Anterior cingulate cortex (tissue), 58 donors: ENCODE measurements at places on chromosomes 4 and X.

DNA sequence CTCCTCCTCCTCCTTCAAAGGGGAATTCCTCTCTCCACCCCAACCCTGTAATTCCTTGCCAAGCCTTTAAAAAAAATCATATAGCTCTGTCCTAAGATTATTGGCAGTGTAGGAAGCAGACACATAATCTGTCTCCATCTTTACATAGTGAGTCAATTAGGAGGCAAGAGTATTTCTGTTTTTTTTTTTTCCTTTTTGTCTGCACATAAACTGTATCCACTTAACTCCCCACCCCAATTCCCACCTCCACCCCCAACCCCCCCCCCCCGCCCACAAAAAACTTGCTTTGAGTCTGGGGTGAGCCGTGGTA, 182.5 kb downstream of the RASL11B start:
- no peak for DNase-seq

DNA sequence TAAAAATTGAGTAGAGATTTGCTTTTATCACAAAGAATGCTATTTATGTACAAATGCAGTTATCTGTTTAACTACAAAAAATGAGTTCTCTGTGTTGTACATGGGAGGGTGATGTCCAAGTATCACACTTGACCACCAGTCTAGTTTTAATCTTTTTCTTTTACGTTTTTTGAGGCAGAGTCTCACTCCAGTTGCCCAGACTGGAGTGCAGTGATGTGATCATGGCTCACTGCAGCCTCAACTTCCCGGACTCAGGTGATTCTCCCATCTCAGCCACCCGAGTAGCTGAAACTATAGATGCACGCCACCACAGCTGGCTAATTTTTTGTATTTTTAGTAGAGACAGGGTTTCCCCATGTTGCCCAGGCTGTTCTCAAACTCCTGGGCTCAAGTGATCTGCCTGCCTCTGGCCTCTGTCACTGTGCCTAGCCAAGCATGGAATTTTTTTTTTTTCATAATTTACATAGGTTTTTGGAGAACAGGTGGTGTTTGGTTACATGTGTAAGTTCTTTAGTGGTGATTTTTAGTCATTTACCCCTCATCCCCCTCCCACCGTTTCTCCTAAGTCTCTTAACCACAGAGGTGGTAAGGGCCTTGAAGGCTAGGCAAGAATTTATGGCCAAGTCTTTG, 47.9 kb upstream of the RPA4 start:
- DNase-seq: no peak

DNA sequence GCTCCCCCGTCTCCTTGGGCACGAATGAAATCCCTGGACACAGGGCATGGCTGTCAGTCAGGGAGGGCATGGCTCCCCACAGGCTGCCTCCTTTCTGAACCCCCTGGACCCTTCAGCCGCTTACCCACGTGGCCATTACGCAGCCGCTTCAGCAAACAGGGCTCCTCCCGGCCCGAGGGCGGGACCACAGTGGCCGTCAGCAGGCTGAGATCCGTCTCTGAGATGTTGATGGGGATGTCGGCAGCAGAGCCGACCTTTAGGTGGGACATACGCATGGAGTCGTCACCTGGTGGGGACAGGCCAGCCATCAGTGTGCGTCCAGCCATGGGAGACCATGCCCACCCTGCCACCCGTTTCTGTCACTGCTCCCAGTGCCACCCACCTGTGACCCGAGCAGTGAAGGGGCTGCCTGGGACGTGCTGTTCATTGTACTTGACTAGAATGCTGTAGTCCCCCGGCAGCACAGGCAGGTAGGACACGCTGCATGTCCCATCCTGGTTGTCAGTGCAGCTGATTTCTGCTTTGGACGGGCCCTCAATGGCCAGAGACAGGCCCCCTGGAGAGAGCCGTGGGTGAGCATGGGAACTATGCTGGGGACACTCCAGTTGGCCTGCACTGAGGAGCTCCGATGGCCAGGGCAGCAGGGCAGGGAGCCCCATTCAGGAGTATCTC, 21.1 kb downstream of the FLNA start:
- DNase-seq: no peak

DNA sequence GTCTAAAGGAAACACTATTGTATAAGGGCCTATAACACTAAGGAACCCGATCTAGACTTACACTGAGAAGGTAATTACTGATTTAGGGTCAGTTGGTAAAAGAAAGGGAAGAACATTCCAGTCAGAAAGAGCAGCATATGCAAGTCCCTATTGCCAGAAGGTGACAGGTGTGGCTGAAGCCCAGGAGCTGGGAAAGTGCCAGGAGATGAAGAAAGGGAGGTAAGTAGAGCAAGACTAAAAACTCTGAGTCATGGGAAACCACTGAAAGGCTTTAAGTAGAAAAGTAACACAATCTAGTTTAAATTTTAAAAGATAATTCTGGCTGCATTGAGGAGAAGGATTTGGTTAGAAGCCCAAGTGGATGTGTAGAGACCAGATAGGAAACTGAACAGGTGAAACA, 77.7 kb upstream of the INTU start:
- no peak for DNase-seq

GRCh38 chr4:154001193-154001592, 212.3 kb upstream of the SFRP2 start:
- no peak for DNase-seq

GRCh38 chrX:53718073-53718472, 31.6 kb upstream of the HUWE1 start:
- DNase-seq: no peak

DNA sequence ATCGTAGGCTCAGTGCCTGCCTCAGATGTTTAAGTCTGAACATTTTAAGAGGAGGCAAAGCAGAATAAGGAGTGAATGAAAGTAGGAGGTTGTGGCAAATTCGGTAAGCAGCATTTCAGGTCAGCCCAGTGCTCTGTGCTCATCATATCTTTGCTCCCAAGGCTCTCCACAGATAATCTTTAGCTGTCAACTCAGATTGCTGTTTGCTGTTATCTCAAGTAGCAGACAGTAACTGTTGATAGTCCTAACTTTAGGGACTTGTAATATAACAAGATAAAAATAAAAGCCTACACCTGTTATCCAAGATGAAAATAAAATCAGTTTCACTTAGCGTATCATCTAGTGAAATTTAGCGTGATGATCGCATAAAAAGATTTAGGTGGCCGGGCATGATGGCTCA, 18.6 kb upstream of the CLTRN start:
- DNase-seq: no peak

DNA sequence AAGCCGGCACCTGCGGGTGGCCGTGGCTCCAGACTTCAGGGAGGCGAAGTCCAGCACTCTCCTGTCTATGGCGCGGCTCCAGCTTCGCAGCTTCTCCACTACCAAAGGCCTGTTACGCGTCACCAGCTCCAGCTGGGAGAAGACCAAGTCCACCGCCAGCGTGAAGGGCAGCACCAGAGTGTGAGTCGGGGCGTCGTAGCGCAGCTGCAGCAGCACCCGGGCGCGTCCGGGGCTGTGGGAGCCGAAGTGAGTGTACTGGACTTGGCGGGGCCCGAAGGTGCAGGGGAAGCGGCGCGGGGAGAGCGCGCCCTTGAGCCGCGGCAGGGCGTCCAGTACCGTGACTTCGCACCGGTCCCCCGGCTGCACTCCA, 444 bp downstream of the FREM3 start:
- no peak for DNase-seq

- DNase-seq: no peak
These were observed 31.7 kb downstream of the FGFRL1 start for GRCh38 chr4:1043162-1043561.

- no peak for DNase-seq
These were observed 98.9 kb downstream of the FAM13A start for GRCh38 chr4:88958080-88958479.

GRCh38 chrX:116009346-116009745, 161.2 kb upstream of the AGTR2 start:
- DNase-seq: no peak

- DNase-seq: no peak
These were observed 10.6 kb upstream of the PRDX4 start for GRCh38 chrX:23656684-23657083.

DNA sequence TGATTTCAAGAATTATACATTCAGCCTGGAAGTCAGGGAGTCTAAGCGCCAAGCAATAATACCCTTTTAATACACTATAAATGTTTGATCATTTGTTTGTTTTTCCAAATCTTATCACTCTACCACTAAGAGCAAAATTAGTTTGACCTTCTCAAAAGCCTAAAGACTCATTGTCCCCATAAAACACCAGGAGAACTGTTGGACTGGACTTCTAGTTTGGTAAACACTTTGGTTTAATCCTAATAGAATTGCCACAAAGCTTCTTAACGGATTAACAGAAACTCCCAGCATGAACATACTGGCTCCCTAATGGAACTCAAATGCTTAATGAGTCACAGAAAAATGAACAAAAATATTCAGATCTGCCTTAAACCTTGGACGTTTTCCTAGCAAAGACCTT, 34.9 kb downstream of the SYTL5 start:
- DNase-seq: no peak

DNA sequence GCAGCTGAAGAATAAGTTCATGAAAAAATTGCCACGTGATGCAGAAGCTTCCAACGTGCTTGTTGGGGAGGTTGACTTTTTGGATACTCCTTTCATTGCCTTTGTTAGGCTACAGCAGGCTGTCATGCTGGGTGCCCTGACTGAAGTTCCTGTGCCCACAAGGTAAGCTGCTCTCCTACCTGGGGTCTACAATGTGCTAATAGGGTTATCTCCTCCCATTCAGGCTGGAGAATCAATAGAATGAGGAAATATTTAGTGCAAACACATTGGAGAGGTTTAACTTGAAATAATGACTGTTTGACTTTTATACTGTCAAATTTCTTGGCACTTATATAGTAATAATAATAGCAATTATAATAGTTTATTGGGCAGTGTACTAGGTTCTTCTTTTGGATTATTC, 101.8 kb downstream of the SLC4A4 start:
- no peak for DNase-seq

GRCh38 chr4:98851806-98852205, 77.1 kb downstream of the EIF4E start:
- no peak for DNase-seq

DNA sequence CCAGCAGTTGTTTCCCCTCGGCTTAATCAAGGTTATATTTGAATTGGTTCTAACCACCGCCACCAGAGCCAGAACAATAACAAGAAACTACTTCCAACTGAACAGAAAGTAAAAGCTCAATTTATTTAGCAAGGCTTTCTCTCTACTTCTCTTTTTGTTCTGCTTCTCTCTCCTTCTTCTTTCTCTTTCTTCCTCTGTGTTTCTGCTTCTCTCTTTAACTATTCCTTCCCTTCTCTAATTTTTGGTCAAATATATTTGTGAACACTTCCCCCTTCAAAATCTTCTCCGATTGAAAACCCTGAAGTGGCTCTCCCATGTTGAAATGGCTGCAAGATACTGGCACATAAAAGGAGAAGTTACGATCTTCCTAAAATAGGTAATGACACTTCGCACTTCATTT, 1195.9 kb upstream of the PRKX start:
- no peak for DNase-seq

DNA sequence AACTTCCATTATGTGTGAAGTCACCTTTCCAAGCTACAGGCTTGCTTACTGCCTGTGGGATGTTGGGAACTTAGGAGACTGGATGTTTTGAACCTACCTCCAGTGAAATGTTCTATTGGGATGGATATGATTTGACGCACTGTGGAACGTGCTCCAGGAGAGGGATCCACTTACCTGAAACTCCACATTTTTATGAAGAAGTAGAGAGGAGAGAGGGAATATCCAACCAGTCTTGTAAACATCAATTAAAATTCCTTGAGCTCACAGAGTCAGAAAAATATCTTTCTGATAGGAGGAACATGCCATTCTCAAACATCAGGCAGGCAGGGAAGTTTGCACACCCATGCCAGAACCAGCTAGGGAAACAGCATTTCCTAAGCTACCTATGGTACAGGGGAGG, 91.1 kb upstream of the MAOA start:
- DNase-seq: no peak

GRCh38 chrX:68693481-68694434, 46.3 kb downstream of the STARD8 start:
- DNase-seq: peak; percentile 10

DNA sequence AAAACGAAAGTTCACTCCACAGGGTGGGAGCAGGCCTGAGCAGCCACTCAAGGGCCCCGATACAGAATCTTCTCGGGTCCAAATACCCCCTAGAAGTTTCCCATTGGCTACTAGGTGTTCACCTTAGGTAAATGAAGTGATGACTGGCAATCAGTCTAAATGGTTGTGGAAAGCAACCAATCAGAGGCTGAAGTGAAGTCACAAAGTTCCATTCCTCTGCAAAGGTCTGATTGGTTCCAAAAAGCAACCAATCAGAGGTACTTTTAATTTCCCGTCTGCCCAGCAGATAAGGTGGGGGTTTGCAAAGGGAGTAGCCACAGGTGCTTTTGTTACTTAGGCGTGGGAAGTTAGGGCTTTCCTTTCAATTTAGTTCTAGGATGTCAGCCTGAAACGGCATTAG, 58.2 kb upstream of the NKAP start:
- DNase-seq: no peak

GRCh38 chr4:72531322-72531721, 37.7 kb downstream of the ADAMTS3 start:
- no peak for DNase-seq

- DNase-seq: no peak
These were observed 15.6 kb downstream of the DCK start for GRCh38 chr4:71009086-71009485.

- no peak for DNase-seq
These were observed 6.2 kb upstream of the SETD7 start for GRCh38 chr4:139562067-139562684.
